Stimulated activated CD4-positive, alpha-beta T cell treated with anti-CD3 and anti-CD28 coated beads, TNF-alpha, amount 100 ng/mL, for 1 hour (primary cell): ENCODE measurements at places on chromosomes 2 and 18.

DNA sequence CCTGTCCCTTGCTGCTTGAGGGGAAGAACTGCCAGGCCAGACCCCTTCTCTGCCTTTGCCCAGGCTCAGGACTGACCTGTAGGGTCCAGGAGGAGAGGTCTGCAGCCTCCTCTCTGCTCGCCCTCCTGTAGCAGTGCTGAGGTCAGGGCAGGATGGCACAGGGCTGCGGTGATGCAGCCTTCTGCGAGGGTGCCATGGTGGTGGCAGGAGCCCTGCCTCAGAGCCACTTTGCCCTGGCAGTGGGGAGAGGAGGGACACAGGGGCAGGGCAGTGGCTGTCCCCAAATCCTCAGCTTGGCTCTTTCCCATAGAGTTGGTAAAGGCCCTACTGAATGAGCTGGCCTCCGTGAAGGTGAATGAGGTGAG, 884 bp downstream of the PROM2 start:
- no peak for DNase-seq

DNA sequence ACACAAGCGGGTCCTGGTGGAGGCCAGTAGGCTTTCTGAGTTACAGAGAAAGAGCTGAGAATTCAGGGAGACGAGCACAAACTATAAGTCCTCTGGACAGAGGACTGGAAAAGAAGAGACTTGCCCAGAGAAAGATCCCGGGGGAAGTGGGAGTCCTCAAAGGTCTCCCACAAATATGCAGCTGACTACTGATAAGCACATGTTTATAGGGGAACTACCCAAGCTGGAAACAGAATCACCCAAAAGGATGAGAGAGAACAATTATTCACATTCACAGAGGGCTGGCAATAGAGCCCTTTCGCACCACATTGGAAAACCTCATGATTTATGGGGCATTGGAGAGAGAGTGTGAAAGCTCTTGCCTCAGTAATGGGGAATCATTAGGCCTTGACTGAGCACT, 337.6 kb downstream of the IRS1 start:
- no peak for DNase-seq

- DNase-seq: peak; percentile 24
Observed at GRCh38 chr2:143162123-143162837, 33.1 kb downstream of the ARHGAP15 start.

DNA sequence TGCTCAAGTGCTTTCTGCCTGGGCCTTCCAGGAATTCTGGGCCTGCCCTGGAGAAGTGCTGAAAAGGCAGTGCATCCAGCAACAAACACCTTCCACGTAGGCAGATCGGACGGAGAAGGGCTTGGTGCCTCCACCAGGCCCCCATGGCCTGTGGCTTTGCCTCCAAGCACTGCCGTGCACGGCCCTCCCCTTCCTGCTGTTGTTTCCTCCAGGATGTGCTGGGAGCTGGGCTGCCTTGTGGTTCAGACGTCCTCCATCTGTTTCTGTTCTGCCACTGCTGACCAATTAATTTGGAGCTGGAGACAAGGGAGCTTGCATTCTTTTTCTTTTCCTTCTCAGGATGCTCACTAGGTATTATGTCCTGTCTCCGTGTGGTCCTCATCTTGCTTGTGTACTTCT, 197.0 kb downstream of the HRH4 start:
- no peak for DNase-seq

DNA sequence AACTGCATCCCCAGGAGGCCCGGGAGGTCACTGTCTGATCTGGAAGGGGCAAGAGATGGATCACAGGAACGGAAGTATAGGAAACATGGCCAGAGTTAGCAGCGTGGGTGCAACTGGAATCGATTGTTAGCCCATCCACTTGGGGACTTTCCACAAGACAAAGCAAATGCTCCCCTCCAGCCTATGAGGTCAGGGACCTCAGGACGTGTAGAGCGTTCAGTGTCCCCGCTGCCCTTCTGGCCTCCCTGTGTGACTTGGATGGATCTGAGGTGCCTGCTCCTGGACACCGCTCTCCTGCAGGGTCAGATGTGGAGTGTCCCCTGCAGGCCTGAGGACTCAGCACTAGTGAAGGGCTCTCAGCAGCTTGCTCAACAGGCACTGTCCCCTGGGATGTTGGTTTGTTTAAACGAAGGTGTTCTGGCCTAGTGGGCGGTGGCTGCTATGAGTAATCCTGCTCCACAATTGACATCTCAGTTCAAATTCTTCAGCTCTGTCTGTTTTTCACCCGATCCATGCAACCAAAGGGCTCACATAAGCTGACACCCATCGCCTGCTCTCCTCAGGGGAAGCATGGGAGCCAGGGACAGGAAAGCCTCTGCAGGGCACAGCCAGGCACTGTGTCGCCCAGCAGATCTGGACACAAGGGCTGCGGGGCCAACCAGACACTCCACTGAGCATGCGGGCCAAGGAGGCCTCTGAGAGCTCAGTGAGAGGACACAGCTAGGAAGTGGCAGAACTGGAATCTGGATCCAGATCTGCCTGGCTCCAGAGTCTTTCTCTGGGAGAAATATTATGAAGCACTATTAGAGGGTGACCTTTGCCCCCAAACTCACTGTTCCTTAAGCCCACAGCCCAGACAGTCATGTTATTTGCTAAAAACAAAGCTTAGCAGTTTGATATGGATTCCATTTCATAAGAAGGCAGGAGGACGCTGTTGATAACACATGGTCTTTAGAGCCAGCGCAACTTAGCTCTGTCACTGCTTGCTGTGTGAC, 78.5 kb downstream of the RHOB start:
- no peak for DNase-seq

GRCh38 chr18:9914584-9915290, 921 bp downstream of the VAPA start:
- DNase-seq: peak; percentile 66

- DNase-seq: no peak
Observed at GRCh38 chr2:74439803-74440377, 1.8 kb downstream of the RTKN start.

- DNase-seq: no peak
Observed at GRCh38 chr2:20241973-20242726, 17.2 kb upstream of the SDC1 start.

GRCh38 chr2:49111456-49111855, 42.9 kb downstream of the FSHR start:
- no peak for DNase-seq

DNA sequence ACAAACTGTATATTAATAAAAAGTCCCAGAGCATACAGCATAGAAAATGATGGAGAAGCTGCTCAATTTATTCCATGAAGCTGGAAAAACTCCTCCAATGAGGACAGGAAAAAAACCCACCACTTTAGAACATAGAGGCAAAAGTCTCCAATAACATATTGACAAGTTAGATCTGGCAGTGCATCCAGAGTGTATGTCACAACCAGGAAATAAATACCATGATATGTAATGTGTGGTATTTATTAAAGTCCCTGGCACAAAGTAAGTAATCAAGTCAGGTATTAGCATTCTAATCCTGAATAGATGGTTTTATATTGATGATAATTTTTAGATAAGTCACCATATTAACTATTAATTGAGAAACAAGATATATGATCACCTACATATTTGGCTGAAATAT, 427.3 kb upstream of the HS6ST1 start:
- no peak for DNase-seq

DNA sequence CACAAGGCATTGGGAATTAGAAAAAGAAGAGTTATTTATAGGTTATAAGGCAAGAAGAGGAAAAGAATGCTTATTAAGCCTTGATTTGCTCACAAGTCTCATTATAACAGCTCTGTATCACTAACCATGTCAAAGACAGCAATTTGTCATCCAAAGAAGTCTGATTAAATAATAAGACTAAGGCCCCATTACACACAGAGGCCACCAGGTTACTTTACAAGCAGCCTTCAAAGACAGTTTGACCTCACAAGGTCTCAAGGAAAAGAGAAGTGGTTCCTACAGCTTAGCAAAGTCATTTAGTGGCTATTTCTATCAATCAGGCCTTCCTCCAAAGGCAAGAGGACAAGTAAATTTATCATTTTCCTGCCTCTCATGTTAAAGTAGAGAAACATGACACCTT, 188.5 kb downstream of the MBD2 start:
- DNase-seq: no peak

GRCh38 chr2:17422061-17422460, 96.2 kb downstream of the RAD51AP2 start:
- no peak for DNase-seq
